ENCODE measurements at places on chromosomes 16 and 17. TPM values are rescaled to one million over a fixed set of nuclear protein-coding genes. Genes with fewer than 3 reads are reported as not detected.

DNA sequence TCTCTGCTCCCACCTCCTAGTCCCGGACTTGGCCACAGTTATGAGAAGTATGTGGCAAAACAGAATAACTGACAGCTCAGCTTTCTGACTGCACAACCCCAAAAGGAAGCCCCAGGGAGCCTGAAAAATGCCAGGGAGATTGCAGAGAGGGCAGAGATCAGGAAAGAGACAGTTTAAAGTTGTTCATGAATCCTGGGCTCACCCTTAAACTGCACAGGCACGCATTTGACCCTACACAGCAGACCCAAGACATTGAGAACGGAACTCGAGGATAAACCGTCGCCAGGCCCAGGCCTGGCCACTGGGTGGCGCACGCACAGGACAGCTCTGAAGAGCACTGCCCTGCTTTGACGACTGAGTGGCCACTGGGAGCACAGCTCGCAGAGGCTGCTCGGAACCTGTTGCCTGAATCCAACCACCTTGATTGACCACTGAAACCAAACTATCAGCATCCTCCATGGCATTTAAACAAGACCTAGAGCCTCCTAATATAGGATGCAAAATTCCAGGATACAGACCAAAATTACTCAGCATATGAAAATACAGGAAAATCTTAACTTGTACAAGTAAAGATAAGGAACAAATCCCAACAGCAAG, 114.0 kb downstream of the C16orf95 start:
- peak; percentile 63 for DNase-seq

- peak; percentile 31 for DNase-seq
These were observed 103.8 kb downstream of the SSH2 start for GRCh38 chr17:29826114-29826692.

Gene OR2C1
- polyA plus RNA-seq = 0.13 TPM

GRCh38 chr17:18079543-18079942, 8.2 kb upstream of the DRG2 start:
- no peak for DNase-seq

DNA sequence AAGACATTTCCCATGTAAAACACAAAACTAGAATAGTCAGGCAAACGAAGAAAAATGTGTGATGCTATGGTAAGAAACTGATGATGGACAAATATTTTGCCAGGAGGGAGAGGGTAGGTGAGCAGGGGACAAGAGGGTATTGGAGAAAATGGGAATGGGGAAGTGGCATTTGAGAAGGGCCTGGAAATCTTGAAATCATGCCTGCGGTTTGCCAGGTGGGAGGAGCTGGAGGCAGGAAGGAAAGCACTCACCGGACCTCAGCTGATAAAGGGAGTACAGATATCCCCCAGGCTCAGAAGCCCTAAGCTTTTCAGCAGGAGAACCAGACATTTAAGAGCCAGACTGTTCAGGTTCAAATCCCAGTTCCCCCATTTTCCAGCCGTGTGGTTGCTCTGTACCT, 103.6 kb downstream of the GSG1L start:
- no peak for DNase-seq

- no peak for DNase-seq
These were observed 93.6 kb downstream of the SPACA3 start for GRCh38 chr17:33085256-33085655.

GRCh38 chr17:41404024-41404671, 6.7 kb upstream of the KRT31 start:
- no peak for DNase-seq

GRCh38 chr17:56833809-56834379, at the start of the genes C17orf67 and DGKE:
TSS of gene C17orf67 (minus strand) at chr17:56833920. CDS start at chr17:56815810, 18,110 bp downstream.
TSS of gene DGKE (plus strand) at chr17:56834151. CDS start at chr17:56834796, 645 bp downstream.
- peak; percentile 97 for DNase-seq

Gene GRIN2C
- not detected for polyA plus RNA-seq

GRCh38 chr17:35843698-35844097, 25.0 kb downstream of the HEATR9 start:
- no peak for DNase-seq

GRCh38 chr16:75462806-75463205, 1.7 kb downstream of the TMEM170A start:
- DNase-seq = peak; percentile 43

- DNase-seq = no peak
These were observed 11.9 kb upstream of the RBFOX3 start for GRCh38 chr17:79622776-79623175.

DNA sequence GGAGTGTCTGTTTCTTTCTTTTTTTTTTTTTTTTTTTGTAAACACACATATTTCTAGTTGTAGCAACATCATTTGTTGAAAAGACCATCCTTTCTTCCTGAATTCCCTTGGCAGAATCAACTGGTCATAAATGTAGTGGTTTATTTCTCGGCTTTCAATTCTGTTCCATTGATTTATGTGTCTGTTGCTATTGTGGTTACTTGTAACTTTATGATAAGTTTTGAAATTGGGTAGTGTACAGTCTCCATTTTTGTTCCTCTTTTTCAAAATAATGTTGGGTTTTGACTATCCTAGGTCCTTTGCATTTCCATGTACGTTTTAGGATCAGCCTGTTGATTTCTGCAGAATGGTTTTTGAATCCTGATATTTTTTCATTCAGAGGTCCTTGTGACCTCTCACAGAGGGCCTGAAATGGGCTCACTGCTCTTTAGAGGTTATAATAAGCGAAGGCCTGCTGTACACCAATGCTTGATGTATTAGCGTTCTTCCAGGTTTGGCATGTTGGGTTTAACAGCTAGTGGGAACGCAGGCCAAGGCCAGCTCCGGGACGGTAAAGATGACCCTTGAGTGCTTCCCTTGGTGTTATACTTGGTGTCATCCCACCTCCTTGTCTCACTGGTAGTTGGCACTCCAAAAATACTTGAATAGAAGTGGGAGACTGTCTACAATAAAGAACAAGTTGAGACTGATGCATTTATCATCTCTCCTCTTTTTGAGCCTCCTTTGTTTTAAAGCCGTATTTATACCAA, 43.8 kb downstream of the ZNRF1 start:
- no peak for DNase-seq

DNA sequence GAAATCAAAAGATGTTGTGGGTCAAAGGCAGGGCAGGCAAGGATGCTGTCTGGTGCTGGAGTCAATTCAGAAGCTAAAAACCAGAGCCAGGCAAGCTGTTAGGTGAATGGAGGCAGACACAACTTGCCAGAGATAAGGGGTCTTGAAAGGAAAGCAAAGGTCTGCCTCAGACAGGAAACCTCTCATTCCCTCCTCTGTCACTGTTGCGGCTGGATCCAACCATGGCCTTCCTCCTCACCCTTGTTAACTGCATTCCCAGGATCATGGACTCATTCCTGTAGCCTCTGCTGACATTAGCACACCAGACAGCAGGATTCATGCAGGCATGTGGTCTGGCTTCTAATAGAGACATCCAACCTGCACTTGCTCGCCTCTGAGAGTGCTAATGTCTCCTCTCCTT, 186.7 kb upstream of the HS3ST3A1 start:
- DNase-seq = no peak

Gene PYDC1
- not detected for polyA plus RNA-seq

Gene CSH1
- not detected for polyA plus RNA-seq

Gene KRT34
- polyA plus RNA-seq = not detected

Gene MT1E
- polyA plus RNA-seq = 194 TPM

DNA sequence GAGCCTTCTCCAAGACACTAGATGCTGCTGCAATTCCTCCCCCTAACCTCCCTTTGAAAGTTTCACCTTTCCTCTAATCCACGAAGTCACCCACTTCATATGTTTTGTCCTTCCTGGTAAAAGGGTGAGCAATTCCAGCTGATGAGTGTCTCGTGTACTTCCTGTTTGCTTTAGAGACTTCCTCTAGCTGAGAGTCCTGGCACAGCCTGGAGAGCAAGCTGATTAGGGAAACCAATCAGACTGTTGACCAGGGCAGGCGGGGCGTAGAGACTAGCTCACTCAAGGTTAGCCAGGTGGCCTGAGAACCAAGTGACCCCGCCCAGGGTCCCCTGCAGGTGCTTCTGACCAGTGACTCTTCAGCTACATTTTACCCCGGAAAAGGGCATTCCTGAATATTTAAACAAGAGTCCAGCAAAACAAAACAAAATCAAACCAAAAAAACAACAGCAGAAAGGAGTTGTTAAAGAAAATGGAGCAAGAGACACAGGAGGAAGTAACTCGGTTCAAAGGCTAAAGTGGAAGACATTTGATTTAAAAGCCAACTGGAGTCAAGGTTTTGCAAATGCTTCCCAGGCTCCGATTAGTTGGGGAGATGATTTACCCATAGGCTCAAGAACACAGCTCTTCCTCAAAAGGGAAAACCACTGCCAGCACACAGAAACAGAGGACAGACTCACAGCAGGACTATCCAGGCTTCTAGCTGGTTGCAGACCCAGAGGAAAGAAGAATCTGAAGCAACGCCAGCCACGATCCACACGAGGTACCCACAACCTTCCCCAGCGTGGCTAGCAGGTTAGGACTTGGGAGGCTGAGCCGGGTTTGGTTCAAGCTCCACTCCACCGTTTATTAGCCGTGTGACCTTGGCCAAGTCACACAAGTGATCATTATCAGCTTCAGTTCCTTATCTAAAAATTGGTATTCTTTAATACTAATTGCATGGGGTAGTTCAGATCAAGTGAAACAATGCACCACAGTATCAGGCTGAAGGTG, 13.4 kb downstream of the HSPB9 start:
- peak; percentile 91 for DNase-seq

Gene NXPH3
- 2.3 TPM for polyA plus RNA-seq

Gene MT4
- polyA plus RNA-seq = not detected

GRCh38 chr16:73313950-73314349, 266.0 kb upstream of the ZFHX3 start:
- no peak for DNase-seq

Gene CD79B
- polyA plus RNA-seq = 1.6 TPM

Gene CLEC18B
- 1.1 TPM for polyA plus RNA-seq

Gene SNAI3
- 1.0 TPM for polyA plus RNA-seq

Measured in small intestine (tissue), 16 donors.